NB4 (cell line): ENCODE measurements at places on chromosomes 2 and 18.

DNA sequence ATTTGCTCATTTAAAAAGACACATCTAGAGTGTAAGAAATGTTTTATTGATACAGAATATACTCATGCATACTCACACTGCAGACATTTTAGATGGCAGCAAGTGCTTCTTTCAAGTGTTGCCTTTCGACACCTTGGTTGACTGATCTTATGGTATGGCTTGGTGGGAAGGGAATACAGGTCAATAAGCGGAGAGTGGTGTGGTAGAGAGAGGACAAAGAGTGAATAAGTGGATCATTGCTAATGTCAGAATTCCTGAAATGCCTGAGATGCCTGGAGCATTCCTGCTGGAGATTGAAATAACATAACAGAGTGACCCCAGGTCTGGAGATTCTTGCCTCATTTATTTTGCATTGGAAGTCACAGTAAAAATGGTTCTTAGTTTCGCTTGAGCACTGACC, 76.7 kb downstream of the RND3 start:
- no peak for DNase-seq

- DNase-seq, result no peak
Observed at GRCh38 chr2:207184348-207184747, 18.6 kb upstream of the KLF7 start.

DNA sequence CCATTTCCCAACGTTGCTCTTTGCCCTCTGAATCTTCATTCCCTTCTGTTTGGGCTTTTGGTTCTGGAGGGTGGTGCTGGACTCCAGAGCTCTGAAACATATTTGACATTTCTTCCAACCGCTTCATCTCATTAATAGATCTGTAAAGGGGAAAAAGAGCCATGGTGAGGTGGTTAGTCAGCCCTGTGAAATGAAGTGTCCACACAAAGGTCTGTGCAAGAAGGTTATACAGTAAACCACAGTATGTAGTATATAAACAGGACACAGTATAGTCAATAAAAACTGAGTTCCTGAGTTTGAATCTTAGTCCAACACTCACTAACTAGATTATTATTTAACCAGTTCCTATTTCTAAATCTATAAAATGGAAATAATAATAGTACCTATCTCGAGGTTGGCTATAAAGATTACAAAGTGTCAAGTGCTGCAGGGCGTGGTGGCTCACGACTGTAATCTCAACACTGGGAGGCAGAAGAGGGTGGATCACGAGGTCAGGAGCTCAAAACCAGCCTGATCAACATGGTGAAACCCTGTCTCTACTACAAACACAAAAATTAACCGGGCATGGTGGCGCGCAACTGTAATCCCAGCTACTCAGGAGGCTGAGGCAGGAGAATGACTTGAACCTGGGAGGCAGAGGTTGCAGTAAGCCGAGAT, 13.1 kb downstream of the STARD7 start:
- DNase-seq, result no peak

DNA sequence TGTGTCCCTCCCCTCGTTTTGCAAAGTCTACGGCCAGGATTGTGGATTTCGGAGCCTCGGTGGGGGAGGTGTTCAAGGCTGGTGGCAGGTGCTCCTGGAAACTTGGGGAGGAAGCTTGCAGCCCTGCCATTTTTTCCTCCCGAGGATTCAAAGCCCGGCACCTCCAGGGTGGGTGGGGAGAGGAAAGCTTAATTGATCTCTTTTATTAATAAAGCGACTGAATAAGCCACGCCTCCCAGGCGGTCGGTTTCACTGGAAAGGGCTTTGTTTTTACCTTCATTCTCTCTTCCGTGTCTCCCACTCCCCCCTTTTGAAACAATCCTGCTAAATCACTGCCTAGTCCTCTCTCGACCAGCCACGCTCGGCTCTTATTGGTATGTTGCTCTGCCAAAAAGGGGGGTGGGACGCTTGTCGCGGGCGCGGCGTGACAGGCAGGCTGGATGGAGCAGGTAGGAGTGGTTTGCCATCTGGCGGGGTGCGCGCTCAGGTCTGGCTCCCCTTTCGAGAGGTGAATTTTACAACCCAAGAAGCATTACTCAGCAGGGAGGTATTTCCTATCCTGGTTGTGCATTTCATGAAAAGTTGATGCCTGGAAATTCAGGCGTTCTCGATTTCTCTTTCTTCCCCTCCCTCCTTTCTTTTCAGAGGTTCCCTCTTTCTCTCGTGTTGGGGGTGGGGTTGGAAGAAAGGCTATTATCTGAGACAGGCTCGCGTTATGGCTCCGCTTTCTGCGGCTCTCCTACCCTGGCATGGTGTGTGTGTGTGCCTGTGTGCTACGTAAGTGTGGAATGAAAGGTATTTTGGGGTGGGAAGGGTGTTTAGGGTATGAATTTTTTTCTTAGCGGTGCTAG, 1.4 kb downstream of the NEDD4L start:
- peak; percentile 7 for DNase-seq

DNA sequence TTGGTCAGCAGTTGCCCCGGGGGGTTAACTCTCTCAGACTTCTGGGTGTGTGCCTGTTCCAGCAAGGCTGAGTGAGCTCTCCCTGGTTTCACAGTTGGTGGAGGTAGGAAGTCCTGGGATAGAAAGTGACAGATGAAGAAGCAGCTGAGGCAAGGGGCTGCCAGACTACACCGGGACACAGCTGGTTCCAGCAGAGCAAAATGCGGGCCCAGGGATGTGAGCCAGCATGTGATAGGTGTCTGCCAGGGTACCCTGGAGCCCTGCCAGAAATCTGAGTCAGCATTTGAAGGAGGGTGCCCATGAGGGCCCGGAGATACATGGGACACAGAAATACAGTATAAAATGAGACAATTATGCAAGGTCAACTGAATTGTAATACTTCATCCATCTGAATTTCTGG, 79.3 kb upstream of the LGALSL start:
- no peak for DNase-seq

- no peak for DNase-seq
Observed at GRCh38 chr18:22056950-22057349, 112.4 kb upstream of the GATA6 start.

DNA sequence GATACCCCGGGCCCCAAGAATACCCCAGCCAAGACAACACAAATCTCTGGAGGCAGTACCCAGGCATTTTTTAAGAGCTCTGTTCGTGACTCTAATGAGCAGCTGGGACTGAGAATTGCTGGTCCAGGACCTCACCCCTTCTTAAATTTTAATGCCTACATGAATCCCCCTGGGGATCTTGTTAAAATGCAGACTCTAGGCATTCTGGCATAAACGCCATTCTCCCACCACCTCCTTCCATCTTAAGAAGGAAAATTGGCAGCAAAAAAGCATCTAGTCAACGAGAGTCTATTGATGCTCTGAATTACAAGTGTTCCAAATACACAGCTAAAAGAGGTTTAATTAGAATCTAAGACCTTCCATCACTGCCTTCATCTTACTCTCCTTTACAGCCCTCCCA, 5.0 kb downstream of the CHST10 start:
- no peak for DNase-seq

- DNase-seq, result no peak
Observed at GRCh38 chr18:7626922-7627440, 59.9 kb downstream of the PTPRM start.

DNA sequence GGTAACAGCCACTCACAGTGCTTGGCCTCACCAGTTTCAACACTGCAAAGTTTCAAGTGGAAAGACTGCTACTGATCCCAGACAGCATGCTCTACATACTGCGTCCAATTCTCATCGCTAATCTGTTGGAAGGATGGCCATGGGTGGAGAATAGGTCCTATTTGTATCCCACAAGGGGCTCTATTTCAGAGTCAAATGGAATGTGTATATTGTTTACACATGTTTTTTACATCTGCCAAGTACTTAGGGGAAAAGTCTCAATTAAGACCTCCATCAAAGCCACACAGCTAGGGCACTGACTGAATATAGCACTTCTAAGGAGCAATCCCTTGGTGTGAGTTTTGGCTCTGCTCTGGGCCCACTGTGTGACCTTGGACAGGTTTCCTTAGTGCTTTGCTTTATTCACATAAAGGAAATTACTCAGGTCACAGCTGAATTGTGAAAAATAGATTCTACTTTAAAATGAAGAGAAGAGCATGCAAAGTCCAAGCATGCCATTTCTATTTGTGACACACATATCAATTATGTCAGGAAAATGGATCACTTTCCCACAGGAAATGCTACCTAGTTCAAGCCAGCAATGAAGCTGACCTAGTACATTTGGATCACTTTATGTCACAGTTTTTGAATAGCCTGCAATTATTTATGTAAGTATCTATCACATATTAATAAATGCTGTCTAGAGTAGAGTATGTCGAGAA, 112.9 kb upstream of the STK17B start:
- no peak for DNase-seq

GRCh38 chr2:118986738-118987137, 44.7 kb downstream of the MARCO start:
- peak; percentile 38 for DNase-seq

DNA sequence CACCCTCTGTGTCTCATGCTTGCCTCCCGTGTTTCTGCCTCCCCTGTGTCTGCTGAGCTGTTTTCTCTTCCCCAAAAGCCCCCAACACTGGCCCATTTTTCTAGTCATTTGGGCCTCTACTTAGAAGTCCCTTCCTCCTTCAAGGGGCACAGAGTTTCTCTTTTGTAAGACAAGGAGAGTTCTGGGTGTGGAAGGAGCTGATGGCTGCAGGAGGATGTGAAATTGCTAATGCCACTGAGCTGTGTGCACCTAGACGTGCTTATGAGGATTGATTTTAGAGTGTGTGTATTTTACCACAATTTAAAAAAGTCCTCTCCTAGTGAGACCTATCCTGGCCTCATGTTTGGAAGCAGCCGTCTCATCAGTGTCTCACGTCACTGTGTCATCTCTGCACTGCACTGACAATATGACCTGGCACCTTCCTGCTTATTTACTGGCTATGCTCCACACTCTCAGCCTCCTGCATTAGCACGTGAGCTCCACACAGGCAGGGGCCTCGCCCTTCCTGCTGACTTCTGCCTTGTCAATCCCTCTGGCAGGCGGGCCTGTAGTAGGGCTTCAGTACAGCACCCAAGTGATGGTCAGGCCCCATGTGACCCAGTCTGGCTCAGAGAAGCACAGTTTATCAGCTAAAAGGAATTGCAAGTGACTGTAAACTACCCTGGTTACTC, 8.0 kb upstream of the MBP start:
- DNase-seq, result no peak

DNA sequence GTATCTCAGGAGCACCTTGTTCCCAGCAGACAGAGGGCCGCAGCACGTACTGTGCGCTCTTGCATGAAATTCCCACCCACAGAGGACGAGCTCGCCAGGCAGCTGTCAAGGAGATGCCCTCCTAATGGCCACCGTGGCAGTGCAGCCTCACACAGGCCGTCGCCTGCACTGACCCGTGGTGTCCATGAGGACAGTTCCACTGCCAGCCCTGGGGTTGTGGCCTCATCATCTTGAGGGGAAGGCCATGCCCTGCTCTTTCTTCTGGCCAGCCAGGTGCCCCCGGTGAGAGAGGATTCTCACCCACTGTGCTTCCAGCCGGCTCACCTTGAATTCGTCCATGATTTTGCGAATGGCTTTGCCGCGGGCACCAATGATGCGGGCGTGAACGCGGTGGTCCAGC, 42.0 kb downstream of the ANO7 start:
- no peak for DNase-seq
